ENCODE measurements at places on chromosomes 6 and 20. TPM values are rescaled to one million over a fixed set of nuclear protein-coding genes. Genes with fewer than 3 reads are reported as not detected.

- peaks cover 17% of the 10 kb centered on the region for H3K4me1 ChIP-seq
- DNase-seq: no peak
- H3K27me3 ChIP-seq: no peaks in the 10 kb centered on the region
Observed at GRCh38 chr6:14917109-14917910, 328.6 kb upstream of the JARID2 start.

- no peak overlapping the region for H3K27ac ChIP-seq
- H3K36me3 ChIP-seq: no peaks in the 10 kb centered on the region
- no peaks in the 10 kb centered on the region for H3K27me3 ChIP-seq
Observed at GRCh38 chr6:143792402-143793279, 50.5 kb upstream of the LTV1 start.

- no peak overlapping the region for H3K27ac ChIP-seq
- H3K27me3 ChIP-seq: no peaks in the 10 kb centered on the region
- no peak overlapping the region for H3K4me3 ChIP-seq
- DNase-seq: no peak
- H3K36me3 ChIP-seq: no peaks in the 10 kb centered on the region
- H3K4me1 ChIP-seq: no peaks in the 10 kb centered on the region
Observed at GRCh38 chr6:6980999-6981597, 126.7 kb upstream of the RREB1 start.

DNA sequence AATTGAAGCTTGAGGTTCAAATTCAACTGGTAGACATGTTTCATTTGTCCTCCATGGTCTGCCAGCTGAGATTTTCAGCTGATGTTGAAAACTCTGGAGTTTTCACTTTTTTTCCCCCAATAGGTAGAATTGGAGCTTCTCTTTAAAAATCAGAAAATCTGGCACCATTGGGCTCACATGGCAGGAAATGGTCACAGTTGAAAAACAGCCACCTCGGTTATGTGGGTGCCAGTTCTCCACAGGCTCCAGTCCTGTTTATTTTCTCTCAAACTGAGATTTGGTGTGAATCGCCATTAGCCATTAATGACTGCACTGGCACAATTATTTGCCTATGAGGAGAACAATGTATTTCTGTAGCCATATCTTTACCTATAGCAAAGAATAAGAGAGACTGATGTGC lies 171.4 kb upstream of the TFAP2D start:
- no peaks in the 10 kb centered on the region for H3K36me3 ChIP-seq
- H3K27me3 ChIP-seq: no peaks in the 10 kb centered on the region
- no peak overlapping the region for H3K27ac ChIP-seq
- H3K4me3 ChIP-seq: no peak overlapping the region
- DNase-seq: no peak
- H3K4me1 ChIP-seq: no peaks in the 10 kb centered on the region

DNA sequence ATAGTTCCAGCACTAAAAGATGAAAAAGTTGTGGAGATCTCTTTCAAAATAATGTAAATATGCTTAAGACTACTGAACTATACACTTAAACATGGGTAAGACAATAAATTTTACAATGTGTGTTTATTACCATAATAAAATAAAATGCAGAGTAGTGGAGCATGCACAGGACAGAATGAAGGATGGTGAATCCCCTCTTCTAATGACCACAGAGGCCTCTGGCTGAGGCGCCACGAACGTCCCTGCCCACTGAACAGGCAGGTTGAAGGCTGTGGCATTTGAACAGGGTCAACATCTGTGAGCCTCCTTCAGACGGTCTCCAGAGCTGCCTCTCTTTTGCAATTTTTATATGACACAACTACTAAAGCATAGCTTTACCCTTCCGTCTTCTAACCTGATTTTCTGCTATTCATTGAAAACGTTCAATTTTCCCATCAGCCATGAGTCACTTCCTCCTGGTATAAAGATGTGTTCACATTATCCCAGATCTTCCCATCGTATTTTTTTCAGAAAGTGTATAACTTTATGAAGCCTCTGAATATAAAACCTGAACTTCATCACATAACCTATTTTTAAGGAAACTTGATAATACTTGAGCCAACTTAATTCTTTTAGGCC lies 37.8 kb downstream of the ADGRF4 start:
- no peak overlapping the region for H3K4me3 ChIP-seq
- H3K36me3 ChIP-seq: no peaks in the 10 kb centered on the region
- no peaks in the 10 kb centered on the region for H3K4me1 ChIP-seq
- H3K27me3 ChIP-seq: no peaks in the 10 kb centered on the region
- no peak for DNase-seq

DNA sequence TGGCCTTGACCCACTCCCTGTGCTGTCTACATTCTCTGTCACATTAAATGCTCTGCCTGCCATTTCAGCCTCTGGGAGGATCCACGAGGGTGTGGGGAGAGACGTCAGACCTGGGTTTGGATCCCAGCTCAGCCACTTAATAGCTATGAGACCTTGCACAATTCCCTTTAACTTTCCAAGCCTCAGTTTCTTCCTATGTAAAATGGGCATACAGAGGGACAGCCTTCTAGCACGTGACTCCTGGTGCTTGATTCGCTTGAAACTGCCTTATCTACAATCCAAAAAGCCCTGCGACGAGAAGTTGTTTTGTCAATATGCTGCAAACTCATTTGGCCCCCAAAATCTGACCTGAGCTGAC lies 40.0 kb downstream of the TOX2 start:
- peaks cover 26% of the 10 kb centered on the region for H3K4me1 ChIP-seq
- H3K27me3 ChIP-seq: no peaks in the 10 kb centered on the region
- H3K27ac ChIP-seq: no peak overlapping the region
- H3K4me3 ChIP-seq: no peak overlapping the region
- no peaks in the 10 kb centered on the region for H3K36me3 ChIP-seq

DNA sequence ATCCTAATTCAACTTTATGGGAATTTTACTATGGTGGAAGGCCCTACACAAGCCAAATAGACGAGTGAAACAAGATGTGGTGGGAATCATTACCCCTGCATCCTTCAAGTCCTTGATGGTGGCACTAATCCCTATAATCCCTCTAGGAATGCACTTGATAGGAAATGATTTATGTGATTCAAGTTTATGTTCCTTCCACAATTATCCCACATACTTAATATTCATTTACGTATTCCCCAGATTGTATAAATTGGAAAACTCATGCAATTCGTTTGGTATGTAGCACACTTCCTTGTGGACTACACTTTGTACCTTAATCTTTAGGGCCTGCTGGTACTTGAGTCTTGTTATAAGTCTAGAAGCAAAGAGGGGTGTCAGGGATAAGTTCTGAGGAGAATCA lies 40.8 kb downstream of the PKIB start:
- H3K27ac ChIP-seq: no peak overlapping the region
- H3K36me3 ChIP-seq: no peaks in the 10 kb centered on the region
- no peak overlapping the region for H3K4me3 ChIP-seq
- no peaks in the 10 kb centered on the region for H3K4me1 ChIP-seq

The TCP11 gene
- not detected for polyA plus RNA-seq

DNA sequence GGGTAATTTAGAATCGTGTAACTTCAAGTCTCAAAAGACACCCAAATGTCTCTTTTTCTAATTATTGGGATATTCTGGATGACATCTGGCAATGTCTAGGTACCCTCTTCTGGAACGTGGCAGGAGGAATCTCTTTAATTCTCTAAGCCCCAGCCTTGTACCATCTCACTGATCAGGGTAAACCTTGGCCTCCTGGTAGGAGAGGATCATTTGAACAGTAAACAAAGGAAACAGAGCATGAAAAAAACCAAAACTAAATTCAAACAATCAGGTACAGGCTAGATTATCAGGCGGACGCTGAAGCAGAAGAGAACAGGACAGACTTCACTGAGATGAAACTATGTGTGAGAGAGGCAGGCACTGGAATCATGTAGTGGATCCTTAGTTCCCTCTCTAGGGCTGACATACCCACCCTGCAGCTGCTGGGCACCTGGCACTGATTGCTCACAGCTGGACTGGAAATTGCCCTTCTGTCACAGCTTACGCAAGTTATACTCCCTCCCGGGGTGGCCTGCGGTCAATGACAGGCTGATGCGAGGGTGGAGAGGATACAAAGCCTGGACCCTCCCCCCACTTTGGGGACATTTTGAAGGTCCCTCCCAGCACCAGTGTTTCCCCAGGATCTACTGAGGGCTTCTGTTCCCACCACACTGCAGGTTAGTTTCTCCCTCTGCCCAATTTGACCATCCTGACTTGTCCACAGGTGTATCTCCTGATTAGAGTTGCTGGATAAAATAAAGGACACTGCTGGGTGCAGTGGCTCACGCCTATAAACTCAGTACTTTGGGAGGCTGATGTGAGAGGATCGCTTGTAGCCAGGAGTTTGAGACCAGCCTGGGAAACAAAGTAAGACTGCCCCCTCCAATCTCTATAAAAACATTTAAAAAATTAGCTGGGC lies 20.6 kb upstream of the ZBTB24 start:
- H3K4me1 ChIP-seq: no peaks in the 10 kb centered on the region
- H3K27ac ChIP-seq: no peak overlapping the region
- DNase-seq: no peak
- H3K4me3 ChIP-seq: no peak overlapping the region
- H3K27me3 ChIP-seq: no peaks in the 10 kb centered on the region
- no peaks in the 10 kb centered on the region for H3K36me3 ChIP-seq

The NMBR gene
- not detected for polyA plus RNA-seq

- H3K4me1 ChIP-seq: no peaks in the 10 kb centered on the region
- H3K27ac ChIP-seq: no peak overlapping the region
- peaks cover 11% of the 10 kb centered on the region for H3K36me3 ChIP-seq
- H3K4me3 ChIP-seq: no peak overlapping the region
Observed at GRCh38 chr20:48999890-49000870, 45.9 kb upstream of the CSE1L start.

The EYA4 gene
- not detected for polyA plus RNA-seq

GRCh38 chr20:40682104-40682981 lies 6.7 kb downstream of the MAFB start:
- H3K36me3 ChIP-seq: no peaks in the 10 kb centered on the region
- DNase-seq: no peak

DNA sequence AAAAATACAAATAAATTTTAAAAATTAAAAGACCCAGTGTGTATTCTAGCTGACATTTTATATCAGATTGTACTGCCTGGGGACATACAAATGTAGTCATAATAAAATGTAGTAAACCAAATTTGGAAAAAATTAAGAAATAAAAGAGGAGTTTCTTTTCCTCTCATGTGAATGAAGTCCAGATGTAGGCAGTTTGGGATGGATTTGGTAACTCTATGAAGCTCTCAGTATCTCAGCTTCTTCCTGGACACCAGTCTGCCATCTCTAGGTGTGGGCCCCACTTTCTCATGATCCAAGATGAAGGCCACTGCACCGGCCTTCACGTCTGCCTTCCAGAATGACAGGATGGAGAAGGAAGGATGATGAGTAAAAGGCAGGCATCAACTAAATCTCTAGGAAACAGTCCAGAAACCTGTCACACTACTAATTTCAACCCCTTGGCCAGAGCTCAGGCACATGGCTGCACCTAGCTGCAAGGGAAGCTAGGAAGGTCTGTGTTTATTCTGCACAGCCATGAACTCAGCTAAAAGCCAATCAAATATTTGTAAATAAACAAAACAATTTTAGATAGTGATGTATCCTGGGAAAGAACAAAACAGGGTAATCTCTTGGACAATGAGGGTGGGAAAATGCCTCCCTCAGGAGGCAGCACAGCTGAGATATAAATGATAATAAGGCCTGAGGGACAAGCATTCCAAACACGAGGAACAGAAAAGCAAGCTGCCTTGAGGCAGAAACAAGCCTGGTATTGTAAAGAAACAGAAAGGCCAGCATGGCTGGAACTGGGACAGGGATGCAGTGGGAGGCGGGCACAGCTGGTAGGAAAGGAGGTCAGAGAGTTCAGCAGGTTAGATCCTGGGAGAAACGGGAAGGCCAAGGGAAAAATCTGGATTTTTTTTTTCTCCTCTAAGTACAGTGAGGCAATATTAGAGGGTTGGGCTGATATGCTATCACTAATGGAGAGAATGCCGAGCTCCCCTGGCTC lies 88.5 kb upstream of the PTPN1 start:
- no peak for DNase-seq
- H3K27ac ChIP-seq: no peak overlapping the region
- no peak overlapping the region for H3K4me3 ChIP-seq
- H3K4me1 ChIP-seq: no peaks in the 10 kb centered on the region

The DDAH2 gene
- 87.2 TPM for polyA plus RNA-seq

- H3K4me3 ChIP-seq: no peak overlapping the region
- H3K36me3 ChIP-seq: no peaks in the 10 kb centered on the region
- no peaks in the 10 kb centered on the region for H3K27me3 ChIP-seq
- H3K4me1 ChIP-seq: no peaks in the 10 kb centered on the region
- DNase-seq: no peak
Observed at GRCh38 chr20:50652702-50653294, 38.5 kb downstream of the RIPOR3 start.

DNA sequence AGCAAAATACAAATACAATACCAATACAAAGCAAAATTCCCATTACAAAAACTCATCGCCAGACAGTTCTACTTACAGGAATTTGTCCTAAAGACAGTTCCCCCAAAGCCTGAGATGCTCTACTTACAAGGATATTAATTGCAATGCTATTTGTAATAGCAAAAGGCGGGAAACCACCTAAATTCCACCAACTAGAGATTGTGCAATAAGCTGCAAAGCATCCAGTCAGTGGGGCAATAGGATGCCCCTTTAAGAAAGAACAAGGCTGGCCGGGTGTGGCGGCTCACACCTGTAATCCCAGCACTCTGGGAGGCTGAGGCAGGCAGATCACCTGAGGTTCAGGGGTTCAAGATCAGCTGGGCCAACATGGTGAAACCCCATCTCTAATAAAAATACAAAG lies 39.1 kb downstream of the FAM209B start:
- H3K4me3 ChIP-seq: no peak overlapping the region
- no peak overlapping the region for H3K27ac ChIP-seq
- H3K4me1 ChIP-seq: no peaks in the 10 kb centered on the region
- H3K27me3 ChIP-seq: no peaks in the 10 kb centered on the region
- DNase-seq: no peak

The PKHD1 gene
- polyA plus RNA-seq: not detected

GRCh38 chr20:38872491-38873049 lies 53.6 kb upstream of the FAM83D start:
- peaks cover 6% of the 10 kb centered on the region for H3K36me3 ChIP-seq
- H3K27me3 ChIP-seq: no peaks in the 10 kb centered on the region
- H3K4me3 ChIP-seq: peak overlapping the region; percentile 38
- peaks cover 71% of the 10 kb centered on the region for H3K4me1 ChIP-seq
- peak overlapping the region; percentile 93 for H3K27ac ChIP-seq

- no peak for DNase-seq
- no peak overlapping the region for H3K27ac ChIP-seq
- no peaks in the 10 kb centered on the region for H3K27me3 ChIP-seq
- no peaks in the 10 kb centered on the region for H3K36me3 ChIP-seq
- no peak overlapping the region for H3K4me3 ChIP-seq
Observed at GRCh38 chr6:141451181-141451510, 681.6 kb upstream of the GJE1 start.

DNA sequence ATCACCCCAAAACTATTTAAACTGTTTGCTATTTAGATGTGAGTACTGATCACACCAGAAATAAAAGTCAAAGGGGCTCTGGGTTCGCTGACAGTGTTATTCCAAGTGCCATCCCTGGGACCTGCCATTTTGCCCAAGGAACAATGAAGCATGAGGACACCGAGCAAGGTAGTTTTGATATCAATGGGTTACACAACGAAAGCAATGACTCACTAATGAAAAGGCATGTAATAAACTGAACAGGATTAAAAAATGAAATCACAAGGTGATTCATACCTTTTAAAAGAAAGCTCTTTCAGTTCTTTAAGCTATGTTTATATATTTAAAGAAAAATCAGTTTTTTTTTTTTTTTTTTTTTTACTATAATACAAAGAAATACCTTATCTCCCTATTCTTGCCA lies 102.0 kb downstream of the HS3ST5 start:
- no peaks in the 10 kb centered on the region for H3K36me3 ChIP-seq
- H3K4me1 ChIP-seq: no peaks in the 10 kb centered on the region
- no peak for DNase-seq
- H3K27me3 ChIP-seq: no peaks in the 10 kb centered on the region
